ENCODE measurements at places on chromosomes 11 and 22.
A peak's percentile ranks its signal among the peaks of the same experiment; 100 is the strongest.

DNA sequence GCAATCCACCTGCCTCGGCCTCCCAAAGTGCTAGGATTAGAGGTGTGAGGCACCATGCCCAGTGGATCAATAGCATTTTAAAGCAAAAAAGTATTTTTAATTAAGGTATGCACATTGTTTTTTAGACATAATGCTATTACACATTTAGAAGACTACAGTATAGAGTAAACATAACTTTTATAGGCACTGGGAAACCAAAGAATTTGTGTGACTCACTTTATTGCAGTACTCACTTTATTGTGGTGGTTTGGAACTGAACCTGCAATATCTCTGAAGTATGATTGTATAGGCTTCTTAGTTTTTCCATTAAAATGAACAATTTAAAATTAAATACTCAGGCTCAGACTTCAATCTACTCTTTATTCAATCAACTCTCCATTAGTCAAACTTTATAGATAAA, 17.5 kb upstream of the CD3E start:
- no peak for DNase-seq

GRCh38 chr22:50613291-50613981, 12.8 kb downstream of the MAPK8IP2 start:
- no peak for DNase-seq

DNA sequence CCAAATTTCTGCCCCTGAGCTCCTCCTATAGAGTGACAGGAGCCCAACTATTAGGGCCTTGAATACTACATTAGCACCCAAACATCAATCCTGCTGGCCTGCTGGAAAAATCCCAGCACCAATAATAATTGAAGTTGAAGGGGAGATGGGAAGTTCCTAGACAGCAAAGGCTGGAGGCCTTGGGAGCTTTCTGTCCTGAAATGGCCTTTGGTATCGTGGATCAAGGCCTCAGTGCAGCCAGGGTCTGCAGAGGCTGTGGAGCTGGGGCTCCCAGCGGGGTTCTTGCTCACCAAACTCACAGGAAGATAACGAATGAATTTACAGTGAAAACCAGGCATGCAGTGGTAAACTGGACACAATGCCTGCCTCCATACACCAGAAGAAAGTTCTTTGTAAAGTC, 9.2 kb upstream of the MICALL1 start:
- no peak for DNase-seq

GRCh38 chr22:37365950-37366349, 61.3 kb downstream of the ELFN2 start:
- no peak for DNase-seq

DNA sequence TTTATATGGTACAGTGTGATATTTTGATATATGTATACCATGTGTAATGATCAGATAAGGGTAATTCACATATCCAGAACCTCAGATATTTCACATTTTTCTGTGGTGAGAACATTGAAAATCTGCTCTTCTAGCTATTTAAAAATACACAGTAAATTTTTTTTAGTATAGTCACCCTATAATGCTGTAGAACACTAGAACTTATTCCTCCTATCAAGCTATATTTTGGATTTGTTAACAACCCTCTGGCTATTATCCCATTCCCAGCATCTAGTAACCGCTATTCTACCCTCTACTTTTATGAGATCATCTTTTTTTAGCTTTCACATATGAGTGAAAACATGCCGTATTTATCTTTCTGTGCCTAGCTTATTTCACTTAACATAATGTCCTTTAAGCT, 65.5 kb upstream of the SYT9 start:
- no peak for DNase-seq

DNA sequence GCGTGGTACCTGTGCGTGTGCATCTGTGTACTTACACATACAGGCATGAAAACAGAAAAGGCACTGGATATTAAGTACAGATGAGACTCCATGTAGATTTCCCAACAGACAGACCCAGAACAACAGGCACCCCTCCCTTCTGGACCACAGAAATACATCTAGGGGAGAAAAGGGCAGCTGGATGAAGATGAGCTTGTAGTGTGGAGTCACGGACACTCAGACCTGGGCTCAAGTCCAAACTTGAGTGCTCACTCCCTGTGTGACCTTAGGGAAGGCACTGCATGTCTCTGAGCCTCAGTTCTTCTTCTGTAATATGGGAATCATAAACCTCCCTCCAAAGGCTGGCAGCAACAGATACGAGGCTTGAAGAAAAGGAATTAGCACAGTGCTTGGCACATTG, 108.9 kb downstream of the GALNT18 start:
- DNase-seq: no peak

- DNase-seq: no peak
Observed at GRCh38 chr11:116980136-116980793, 118.0 kb downstream of the SIK3 start.

DNA sequence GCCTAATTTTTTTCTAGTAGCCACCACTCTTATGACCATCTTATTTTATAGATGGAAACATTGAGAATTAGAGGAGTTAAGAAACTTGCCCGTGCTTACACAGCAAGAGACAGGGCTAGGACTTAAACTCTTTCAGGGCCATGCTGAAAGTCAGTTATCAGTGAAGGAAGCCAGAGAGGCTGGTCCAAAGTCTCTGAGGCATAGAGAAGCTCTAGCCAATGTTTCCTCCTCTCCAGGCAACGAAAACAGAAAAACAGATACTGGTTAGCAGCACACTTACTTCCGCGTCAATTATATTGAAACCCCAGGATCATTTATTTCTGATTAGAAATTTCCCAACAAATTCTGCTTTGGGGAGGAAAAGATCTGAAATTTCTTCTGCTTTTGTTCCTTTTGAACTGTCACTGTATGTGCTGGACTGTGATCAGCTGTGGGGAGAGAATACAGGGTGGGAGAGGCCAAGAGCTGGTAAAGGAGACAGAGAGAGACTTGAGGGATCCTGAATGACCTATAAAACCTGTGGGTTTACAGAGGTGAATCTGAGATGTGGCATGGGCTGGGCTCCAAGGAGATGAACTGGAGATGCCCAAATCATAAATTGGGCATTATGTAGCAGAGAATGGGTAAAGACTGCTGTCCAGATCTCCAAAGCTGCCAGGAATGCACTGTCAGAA, 37.5 kb upstream of the CAPRIN1 start:
- DNase-seq: no peak

DNA sequence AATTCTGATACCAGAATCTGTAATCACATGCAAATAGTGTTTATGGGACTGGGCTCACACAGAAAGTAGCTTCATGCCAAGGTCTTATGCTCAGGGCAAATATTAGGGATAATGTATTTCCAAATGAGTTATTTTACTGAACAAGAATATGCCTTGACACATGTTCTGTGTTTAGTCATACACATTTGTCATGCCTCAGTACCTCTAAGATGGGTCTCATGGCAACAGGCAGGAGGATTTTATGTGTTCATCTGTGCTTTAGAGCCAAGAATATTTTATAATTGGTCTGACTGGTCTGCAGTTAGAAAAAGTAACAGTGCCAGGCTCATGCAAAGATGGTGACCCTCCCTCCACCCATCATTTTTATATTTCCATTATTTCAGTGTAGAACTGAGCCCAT, 49.1 kb downstream of the JAM3 start:
- DNase-seq: no peak

GRCh38 chr11:76124905-76125770, 81.2 kb downstream of the WNT11 start:
- DNase-seq: no peak

- DNase-seq: no peak
Observed at GRCh38 chr11:3622521-3622920, 19.3 kb downstream of the ART5 start.

DNA sequence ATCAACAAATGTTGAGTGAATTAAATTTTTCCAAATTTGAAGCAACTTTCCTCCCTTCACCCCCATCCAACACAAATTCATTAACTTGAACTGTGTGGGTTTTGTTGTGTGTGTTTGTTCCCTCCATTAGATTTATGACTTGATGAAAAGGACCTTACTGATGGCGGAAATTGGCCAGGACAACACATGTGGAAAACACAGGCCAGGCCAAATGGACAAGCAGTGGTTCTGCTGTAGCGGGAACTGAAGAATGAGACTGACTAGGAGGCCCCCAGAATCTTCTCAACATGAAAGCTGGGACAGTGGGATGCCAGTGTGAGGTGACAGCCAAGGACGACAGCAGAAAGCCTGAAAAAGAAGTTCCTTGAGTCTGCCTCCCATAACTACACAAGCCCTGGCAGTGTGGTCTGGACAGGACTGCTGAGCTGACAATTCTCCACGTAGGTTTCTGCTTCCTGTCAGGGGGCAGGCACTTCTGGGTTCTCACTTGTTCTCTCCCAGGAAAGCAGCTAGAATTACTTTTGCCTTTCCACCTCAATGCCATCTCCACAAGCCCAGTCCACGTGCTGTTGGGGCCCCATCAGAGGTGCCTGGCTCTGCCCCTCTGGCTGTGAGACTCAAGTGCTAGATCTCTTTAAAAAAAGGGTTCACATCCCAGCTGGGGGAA, 94.3 kb downstream of the ETS1 start:
- no peak for DNase-seq

GRCh38 chr11:69200331-69201065, 44.8 kb downstream of the SMIM38 start:
- DNase-seq: no peak

- DNase-seq: no peak
Observed at GRCh38 chr11:123190518-123190917, 4.5 kb downstream of the CLMP start.

DNA sequence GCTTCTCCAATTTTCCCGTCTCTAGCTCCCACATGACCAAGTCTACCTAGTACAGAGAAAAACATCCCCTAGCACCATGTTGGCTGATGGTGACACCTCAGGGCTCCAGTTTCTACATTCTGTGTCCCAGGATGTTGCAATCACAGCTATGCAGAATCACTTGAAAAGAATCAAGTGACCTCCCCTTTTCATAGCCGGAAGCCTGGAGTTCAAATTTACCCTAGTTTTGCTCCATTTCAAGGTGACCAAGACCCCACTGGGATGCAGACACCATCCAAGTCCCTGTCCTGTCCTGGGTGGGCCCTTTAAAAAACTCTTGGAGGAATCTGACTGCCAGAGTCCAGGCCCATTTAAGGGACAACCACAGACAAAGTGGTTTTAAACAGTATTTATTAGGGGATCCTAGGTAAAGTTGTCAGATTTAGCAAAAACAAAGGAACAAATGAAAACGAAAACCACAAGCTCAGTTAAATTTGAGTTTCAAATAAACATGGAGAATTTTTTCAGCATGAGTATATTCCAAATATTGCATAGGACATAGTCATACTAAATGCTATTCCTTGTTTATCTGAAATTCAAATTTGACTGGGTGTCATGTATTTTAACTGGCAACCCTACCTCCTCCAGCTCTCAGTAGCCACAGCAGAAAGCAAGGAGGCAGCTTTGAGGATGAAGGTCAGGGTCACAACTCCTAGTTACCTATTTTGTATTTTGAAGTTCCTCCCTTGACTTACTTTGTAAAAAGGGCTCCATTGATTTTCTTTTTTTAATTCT, 52.4 kb downstream of the MIAT start:
- DNase-seq: no peak

GRCh38 chr22:28142361-28142961, 223.4 kb upstream of the PITPNB start:
- no peak for DNase-seq

DNA sequence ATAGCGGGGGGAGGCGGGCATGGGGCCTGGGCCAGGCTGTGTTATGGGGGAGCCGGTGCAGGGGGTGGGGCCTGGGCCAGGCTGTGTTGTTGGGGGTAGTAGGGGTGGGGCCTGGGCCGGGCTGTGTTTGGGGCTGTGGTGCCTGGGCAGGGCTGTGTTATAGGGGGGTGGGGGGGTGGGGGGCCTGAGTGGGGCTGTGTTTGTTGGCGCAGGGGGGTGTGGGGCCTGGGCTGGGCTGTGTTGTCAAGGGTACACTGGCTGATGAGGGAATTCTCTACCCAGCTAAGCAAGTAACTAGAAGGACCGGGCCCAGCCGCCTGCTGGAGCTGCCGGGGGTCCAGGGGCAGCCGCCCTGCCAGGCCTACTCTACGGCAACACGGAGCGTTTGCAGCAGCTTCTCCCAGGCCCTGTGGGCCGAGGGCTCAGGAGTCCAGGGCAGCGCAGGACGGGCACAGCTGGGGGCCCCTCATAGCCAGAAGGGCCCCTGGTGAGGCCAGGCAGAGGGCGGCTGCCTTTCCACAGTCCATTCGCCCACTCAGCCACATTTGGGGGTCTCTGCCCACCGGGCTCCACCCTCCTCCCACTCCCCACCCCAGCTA, 10.1 kb upstream of the PIM3 start:
- DNase-seq: no peak

GRCh38 chr22:23696326-23696851, 5.6 kb downstream of the RGL4 start:
- peak; percentile 94 for DNase-seq

GRCh38 chr11:75301601-75302345, 49.7 kb downstream of the ARRB1 start:
- DNase-seq: no peak

- DNase-seq: no peak
Observed at GRCh38 chr22:20918663-20919218, 1.5 kb downstream of the CRKL start.

DNA sequence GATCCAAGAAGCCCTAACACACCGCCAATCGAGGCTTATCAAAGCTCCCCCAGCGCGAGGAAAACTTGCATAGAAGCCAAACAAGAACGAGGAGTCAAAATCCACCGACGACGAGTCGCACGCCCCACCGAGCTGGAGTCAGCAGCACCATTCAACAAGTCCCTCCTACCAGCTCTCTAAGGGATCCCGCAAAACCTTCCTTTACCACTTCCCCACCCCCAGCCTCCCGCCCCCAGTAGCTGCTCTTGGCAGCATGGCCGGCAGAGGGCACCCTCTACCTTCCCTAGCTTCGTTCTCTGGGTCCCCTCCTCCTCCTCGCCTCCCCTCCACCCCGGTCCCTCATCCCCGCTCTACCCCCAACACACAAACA, 1.4 kb downstream of the BDNF start:
- DNase-seq: no peak

DNA sequence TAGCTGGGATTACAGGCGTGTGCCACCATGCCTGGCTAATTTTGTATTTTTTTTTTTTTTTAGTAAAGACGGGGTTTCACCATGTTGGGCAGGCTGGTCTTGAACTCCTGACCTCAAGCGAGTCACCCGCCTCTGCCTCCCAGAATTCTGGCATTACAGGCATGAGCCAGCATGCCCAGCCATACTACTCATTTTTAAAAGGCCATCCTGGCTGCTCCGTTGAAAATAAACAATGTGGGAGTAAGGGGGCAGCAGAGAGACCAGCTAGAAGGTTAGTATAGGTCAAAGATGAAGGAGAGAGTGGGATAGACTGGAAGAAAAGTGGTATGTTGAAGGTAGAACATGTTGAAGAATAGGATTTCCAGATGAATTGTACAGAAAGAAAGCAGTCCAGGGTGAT, 17.6 kb upstream of the LIN7C start:
- no peak for DNase-seq

GRCh38 chr11:14520747-14521151, 563 bp upstream of the PSMA1 start:
- DNase-seq: no peak

Measured in CD4-positive, CD25-positive, alpha-beta regulatory T cell (primary cell).